ENCODE measurements at places on chromosomes 2 and 18.

- peak; percentile 33 for DNase-seq
Observed at GRCh38 chr2:160465002-160465401, 28.6 kb downstream of the RBMS1 start.

GRCh38 chr2:236262238-236262637, 2.0 kb downstream of the ASB18 start:
- no peak for DNase-seq

DNA sequence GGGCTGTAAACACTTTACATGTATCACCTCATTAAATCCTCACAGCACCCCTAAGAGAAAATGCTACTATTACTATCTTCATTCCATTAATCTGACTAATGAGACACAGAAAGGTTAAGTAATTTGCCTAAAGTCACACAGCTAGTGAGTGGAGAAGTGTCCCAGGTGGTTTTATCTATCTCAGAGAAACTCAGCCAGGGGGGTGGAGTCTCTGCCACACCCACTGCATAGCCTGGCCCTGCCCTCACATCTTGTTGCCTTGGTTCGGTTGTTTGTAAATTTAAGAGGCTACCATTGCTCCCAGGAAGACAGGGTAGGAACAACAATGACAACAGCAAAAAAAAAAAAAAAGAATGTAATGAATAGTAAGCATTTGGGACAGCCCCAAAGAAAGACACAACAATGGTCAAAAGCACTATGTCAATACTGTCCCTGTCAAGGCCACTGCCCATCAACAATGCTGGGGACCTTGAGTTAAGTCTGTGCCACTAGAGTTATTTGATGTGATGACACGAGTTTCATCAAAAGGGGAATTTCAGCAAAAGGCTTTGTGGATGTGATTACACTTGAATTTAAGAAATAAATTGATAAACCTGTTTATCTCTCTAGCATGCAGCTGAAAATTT, 17.5 kb downstream of the CYRIA start:
- DNase-seq, result no peak

DNA sequence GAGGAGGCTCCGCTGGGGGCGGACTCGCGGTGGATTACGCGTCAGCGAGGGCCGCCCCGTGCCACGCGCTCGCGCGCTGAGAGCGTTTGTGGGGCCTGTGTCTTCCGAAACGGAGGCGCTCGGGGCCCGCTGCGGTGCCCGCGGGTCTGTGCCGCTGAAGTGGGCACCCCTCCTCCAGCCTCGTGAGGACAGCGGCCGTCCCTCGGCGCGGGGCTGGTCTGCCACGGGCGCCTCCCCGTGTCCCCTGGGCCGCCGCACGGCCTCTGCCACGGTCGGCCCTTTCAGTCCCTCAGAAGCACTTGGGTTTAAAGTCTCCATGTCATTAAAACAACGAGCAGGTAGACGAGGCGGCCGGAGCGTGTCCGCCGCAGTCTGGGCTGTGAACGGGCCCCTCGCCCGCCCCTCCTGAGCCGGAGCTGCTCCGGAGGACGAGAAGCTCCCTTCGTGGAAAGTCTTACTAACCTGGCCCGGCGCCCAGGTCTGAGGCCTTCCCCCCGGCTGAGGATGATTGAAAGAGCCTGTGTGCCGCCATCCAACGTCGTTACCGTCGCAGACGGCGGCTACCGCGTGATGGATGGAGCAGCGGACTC, 97.6 kb downstream of the NFATC1 start:
- no peak for DNase-seq

GRCh38 chr2:1976112-1976511, 231.8 kb upstream of the PXDN start:
- DNase-seq, result no peak

DNA sequence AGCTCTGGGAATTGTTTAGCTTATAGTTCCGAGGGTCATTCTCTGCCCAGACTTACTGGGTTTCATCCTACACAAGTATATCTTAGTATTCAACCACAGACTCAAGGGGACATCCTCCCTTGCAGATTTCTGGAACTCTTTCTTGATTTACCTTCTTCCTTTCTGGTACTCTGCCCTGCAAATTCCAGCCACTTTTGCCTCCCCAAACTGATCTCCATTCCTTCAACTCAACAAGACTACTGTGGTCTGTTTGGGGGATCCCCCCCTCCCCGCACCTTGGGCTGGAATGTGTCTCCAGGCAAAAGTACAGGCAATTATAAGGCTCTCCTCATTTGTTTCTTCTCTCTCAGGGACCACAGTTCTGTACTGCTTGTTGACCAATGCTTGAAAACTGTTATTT, 13.4 kb downstream of the PHOSPHO2 start:
- no peak for DNase-seq

DNA sequence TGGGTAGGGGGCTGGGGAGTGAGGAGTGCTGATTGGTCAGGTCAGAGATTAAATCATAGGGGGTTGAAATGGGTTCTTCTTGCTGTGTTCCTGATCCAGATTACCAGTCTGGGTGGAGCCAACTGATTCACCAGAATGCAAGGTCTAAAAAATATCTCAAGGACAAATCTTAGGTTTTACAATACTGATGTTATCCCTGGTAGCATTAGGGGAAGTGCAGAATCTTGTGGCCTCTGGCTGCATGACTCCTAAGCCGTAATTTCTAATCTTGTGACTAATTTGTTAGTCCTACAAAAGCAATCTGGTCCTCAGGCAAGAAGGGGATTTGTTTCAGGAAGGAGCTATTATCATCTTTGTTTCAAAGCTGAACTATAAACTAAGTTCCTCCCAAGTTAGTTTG, 289.2 kb upstream of the KYNU start:
- DNase-seq, result no peak

- DNase-seq, result peak; percentile 66
Observed at GRCh38 chr2:120952318-120952717, 216.7 kb downstream of the GLI2 start.

DNA sequence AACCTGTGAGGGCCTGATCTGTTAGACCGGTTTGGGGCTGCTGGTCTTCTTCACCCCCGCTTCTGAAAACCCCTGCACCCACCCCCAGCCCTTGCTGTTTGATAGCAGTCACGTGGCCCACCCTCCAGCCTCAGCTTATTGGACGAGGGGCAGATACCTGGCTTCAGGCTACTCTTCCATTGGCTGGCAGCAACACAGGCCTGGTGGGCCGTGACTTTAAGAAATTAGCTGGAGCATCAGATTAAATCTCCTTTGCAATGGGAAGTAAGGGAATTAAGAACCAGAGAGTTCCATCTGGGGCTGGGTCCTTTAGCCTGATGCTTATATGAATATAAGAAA, 107.3 kb downstream of the KLHL29 start:
- no peak for DNase-seq

GRCh38 chr18:1425679-1426078, 521.0 kb downstream of the ADCYAP1 start:
- no peak for DNase-seq

DNA sequence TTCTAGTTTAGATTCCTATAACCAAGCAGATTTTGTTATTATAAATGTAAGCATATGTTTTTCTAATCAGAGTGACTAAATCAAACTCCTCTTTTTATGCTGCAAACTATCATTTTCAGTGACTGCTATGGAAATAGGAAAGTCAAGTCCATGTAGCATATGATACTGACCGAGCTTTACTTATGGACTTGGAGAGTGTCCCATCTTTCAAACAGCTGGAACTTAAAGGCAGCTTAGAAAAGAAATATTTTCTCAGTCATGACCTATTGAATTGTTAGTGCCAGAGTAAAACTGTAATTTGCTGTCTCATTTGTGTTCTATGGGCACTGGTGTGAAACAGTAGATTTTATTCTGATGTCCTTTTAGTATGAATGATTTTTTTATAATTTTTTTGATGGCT, 76.7 kb downstream of the PHLPP1 start:
- no peak for DNase-seq

GRCh38 chr2:167652401-167652800, 595.0 kb downstream of the STK39 start:
- no peak for DNase-seq

GRCh38 chr18:28158083-28158581, 18.8 kb downstream of the CDH2 start:
- DNase-seq, result no peak

DNA sequence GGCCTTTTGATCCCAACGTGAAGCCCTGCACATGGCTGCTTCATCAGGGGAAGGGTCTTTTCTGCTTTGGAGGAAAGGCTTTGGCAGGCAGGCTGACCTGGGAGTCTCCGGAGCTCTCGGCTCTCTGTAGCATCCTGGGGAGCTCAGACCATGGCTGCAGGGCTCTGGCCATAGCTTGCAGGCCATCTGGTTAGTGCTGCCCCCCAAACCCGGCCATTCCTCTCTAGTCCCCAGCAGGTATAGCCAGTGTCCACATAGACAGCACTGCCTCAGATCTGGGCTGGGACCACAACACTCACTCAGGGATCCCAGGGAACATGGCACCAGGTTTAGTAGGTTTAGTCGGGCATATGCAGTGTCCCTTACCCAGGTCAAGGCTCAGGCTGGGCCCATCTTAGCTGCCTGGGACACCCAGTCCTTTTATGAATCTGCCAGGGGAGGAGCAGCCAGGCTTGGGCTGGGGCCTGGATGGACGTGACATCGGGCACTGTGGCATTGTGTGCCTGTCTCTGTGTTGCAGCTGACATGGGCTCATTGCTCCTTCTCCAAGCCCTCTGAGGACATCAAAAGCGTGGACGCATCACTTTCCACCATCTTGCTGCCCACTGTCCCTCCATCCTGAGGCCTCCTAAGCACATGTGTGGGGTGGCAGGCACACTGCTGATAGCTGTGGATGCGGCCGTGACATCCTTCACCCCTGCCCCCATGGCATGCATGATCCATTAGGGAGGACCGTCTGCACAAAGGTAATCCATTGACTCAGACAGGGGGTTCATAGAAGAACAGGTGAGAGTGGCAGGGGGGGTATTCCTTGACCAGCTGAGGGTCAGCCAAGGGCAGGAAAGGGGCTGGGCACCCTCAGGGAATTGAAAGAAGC, 19.2 kb upstream of the GPR35 start:
- DNase-seq, result no peak

DNA sequence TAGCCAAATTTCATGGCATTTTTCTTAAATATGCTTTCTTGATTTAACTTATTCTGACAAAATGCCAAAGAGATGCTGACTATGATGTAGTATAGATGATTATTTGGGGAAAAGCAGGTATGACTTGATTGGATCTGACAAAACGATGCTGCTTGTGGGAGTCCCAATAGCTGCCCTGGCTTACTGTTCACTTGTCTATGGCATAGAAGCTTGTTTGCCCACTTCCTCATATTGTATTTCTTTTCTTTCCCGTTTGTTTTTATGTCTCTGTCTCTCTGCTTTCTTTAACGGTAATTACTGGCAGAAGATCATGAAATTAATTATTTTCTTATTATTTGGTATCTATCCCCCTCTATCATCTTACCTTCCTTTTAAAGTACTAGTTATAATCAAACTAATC, 43.0 kb downstream of the EPC2 start:
- DNase-seq, result no peak

- DNase-seq, result no peak
Observed at GRCh38 chr2:47226923-47227220, 71.8 kb upstream of the STPG4 start.

- DNase-seq, result no peak
Observed at GRCh38 chr2:149827585-149828126, 240.1 kb upstream of the MMADHC start.

DNA sequence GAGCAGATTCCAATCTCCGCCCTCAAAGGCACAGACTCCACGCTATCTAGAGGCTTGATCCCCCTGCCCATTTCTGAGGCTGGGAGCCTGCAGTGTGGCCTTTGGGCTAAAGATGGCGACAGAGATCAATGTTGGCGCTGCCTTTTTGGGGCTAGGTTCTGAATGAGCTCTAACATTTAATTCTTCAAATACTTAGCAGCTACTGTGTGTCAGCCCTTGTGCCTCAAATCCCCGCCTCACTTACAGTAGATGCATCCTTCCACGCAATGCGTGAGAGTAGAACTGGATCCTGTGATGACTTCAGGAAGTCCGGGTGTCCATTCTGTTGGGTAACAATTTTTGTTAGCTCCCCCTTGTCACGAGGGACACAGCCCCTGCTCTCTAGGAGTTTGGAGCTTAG, 12.4 kb downstream of the IL1F10 start:
- peak; percentile 51 for DNase-seq

GRCh38 chr2:160425434-160426151, 68.0 kb downstream of the RBMS1 start:
- no peak for DNase-seq

DNA sequence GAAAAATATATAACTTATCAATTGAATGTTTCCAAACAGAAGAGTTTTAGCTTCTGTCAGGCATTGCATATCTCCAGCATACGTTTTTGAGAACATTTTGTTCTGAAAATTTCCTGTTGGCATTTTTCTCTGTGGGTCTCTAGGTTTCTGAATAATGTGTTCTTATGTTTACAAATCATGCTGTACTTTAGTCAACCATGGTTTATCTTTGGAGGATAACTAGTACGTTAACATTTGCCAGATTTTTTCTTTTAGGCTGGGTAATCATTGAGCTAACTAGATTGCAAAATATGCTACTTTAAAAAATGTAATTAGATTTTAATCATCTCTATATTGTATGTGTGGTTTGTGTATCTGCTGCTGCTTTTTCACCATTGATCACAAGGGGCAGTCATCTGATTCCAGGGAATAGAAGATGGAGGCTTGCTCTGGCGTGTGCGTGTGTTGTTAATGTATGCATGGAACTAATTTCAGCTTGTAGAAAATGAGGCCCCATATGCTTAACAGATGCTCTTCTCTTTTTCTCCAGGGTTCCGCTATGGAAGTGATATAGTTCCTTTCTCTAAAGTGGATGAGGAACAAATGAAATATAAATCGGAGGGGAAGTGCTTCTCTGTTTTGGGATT, 21.3 kb downstream of the XRCC5 start:
- no peak for DNase-seq

DNA sequence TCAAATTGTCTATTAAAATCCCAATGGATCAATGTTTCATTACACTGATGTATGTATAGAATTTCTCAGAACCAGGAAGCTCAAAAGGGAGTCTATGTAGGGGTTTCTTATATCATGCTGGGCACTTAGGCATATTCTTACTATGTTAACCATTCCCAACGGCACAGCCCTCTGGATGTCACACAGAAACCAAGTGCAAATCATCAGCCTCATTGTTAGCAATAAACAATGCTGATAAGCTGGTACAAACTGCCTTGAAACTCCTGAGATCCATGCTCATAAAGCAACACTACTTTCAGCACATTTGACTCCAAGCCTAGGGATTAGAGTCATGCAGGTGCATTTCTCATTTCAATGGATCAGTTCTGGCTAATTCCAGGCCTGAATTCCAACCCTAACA, 730.2 kb upstream of the SLC39A10 start:
- DNase-seq, result no peak

DNA sequence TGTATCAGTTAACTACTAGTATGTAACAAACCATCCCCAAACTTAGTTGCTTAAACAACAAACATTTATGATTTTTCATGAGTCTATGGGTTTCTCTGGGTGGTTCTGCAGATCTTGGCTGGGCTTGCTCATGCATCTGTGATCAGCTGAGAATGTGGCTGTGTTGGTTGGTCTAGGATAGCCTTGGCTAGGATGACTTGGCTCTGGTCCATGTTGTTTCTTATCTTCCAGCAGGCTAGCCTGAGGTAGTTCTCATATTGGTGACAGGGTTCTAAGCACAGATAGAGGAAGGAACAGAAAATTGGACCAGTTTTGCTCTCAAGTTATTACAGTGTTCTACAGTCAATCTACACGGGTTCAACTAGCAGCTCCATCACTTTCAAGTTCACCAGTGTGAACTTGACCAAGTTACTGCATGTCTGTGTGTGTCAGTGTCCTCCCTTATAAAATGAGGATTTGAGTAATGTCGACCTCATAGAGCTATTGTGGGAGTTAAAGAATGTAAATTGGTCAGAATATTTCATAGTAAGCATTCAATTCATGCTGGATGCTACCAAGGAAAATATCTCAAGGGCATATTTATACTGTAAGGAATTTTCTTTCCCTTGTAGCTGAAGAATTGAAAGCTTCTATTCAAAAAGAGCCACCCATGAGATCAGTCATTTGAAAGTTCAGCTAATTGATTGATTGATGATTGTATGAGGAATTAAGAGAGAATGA, 65.3 kb downstream of the MYO3B start:
- no peak for DNase-seq
